ENCODE measurements at places on chromosomes 3 and 15.
A peak's percentile ranks its signal among the peaks of the same experiment; 100 is the strongest.

- DNase-seq: no peak
These were observed 3.5 kb upstream of the HHATL start for GRCh38 chr3:42705962-42706585.

- DNase-seq: peak; percentile 1
These were observed 3.9 kb downstream of the C3orf22 start for GRCh38 chr3:126554560-126555525.

DNA sequence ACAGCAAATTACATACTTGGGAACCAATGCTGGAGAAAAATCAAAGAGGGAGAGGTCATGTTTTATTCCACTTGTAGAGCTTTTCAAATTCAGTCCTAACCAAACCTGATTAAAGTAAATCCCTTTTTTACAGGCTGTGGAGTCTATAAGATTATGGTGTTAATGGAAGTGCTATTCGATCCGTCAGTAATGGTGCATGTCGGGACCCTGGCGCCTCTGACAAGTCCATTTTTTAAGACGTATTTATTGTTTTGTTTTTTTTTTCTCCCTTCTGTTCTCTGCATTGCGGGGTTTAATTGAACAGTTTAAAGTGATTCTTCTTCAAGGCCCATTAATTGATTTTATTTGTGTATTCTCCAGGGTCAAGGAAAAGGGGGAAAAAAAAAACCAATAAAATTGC is 725.9 kb downstream of the TUSC7 start:
- no peak for DNase-seq

- DNase-seq: no peak
These were observed 426.2 kb upstream of the PPP2R3A start for GRCh38 chr3:135539351-135539750.

- no peak for DNase-seq
These were observed 20.1 kb downstream of the SENP2 start for GRCh38 chr3:185606196-185606595.

- DNase-seq: no peak
These were observed 89.9 kb upstream of the MITF start for GRCh38 chr3:69649120-69650065.

- DNase-seq: no peak
These were observed 3.7 kb upstream of the TF start for GRCh38 chr3:133742351-133743091.

DNA sequence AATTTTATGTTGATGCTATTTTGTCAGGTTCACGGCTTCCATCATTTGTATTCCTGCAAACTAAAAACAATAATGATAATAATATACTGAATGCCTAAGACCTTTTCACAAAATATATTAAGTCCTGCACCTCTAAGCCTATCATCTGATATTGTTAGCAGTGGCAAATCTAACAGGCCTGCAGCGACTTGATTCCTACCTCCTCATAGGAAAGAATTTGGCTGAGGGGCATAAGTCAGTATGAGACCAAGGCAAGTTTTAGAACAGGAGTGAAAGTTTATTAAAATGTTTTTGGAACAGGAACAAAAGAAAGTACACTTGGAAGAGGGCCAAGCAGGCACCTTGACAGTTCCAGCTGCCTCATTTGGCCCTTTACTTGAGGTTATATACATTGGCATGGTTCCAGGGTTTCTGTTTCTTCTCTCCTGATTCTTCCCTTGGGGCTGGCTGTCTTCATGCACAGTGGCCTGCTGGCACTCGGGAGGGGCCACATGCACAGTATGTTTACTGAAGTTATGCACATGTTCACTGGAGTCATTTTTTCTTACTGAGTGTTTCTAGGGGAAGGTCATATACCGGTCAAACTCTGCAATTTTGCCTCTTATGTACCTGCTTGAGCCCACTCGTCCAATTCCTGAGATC is 418.1 kb downstream of the EPHA6 start:
- no peak for DNase-seq

DNA sequence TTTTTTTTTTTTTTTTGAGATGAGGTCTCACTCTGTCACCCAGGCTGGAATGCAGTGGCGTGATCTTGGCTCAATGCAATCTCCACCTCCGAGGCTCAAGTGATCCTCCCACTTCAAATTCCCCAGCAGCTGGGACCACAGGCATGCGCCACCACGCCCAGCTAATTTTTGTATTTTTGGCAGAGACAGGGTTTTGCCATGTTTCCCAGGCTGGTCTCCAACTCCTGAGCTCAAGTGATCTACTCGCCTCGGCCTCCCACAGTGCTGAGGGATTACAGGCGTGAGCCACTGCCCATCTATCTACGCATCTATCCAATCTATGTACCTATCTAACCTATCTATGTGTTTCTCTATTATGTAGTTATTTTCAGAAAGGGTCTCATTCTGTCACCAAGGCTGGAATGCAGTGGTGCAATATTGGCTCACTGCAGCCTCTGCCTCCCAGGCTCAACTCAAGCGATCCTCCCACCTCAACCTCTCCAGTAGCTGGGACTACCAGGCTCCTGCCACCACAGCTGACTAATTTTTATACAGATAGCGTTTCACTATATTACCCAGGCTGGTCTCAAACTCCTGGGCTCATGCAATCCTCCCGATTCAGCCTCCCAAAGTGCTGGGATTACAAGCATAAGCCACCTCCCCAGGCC is 20.2 kb upstream of the GPX1 start:
- DNase-seq: no peak

DNA sequence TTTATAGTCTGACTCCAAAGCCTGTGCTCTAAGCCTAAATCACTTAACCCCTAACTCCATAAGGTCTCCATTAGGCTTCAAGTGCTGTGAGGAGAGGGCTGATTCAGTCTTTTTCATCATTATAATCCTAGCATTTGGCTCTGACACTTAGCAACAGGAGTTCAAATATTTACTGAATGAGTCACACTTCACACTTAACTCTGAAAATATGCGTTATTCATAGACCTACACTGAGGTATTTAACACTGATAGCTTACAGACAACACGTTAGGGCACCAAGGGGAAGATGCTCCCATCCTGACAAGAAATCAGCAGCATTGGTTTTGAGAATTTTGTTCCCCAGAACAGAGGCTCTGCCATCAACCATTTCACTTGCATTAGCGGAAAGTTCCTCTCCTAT is 53.5 kb downstream of the MSL2 start:
- no peak for DNase-seq

GRCh38 chr3:24154013-24154695 is 209.1 kb downstream of the NR1D2 start:
- DNase-seq: no peak

GRCh38 chr15:45587095-45587862 is at the start of gene BLOC1S6:
BLOC1S6 (plus strand) TSS chr15:45587379; CDS start chr15:45587444, 65 bp downstream.
- peak; percentile 85 for DNase-seq

DNA sequence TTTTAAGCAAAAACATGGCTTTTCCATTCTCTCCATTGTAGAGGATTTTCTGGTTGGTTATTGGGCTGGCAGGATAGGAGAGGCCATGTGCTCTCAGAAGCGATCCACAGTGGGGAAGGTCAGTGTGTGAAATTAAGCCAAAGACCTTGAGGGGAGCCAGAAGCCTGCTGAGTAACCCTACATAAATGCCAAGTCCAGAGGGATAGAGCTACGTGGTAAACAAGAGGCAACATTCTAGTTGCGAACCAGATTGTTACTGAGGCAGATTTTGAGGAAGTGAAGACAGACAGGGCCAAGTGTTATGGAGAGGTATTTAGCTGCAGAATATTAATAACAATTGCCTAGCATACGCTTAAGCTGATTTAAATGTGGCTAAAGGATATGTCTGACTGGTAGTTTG is 592.8 kb upstream of the GBE1 start:
- DNase-seq: no peak

- DNase-seq: no peak
These were observed 38.0 kb downstream of the ARRDC4 start for GRCh38 chr15:97998307-97999071.

- DNase-seq: no peak
These were observed 861 bp upstream of the RFT1 start for GRCh38 chr3:53131096-53131495.

GRCh38 chr15:55630858-55631257 is 42.7 kb upstream of the PYGO1 start:
- DNase-seq: no peak

DNA sequence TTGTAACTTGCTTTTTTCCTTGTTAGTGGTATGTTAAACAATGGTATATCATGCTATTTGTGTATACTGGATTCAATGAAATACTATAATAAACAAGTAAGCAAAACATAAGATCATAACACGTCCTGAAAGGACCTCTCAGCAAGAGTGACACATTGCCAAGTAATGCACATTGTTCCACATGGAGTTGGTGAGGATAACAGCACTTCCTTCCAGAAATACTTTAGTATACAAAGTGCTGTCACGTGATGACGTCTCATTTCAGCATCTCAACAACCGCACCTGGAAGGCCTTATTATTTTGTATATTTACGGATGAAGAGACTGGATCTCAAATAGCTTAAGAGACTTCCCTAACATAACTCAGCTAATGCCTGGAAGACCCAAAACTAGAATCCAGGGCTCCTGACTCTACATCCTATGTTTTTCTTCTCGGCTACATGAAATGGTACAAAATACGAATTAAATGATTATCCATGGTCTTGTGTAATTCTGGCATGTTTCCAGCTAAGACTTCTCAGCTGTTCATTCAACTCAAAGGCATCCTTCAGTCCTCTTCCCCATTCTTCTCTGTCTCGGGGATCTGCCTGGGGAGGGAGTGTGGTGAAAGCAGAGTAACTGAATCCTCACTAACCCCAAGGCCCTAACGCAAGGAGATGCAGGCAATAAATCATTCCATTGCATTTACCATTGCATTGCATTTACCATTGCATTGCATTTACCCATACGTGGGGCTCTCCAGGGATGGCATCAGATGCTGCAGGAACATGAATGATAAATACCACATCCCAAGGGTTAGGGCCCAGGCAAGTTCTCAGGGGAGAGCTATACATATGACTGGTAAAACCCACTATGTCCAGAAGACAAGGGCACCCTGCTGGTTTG is 79.2 kb downstream of the LIPC start:
- no peak for DNase-seq

DNA sequence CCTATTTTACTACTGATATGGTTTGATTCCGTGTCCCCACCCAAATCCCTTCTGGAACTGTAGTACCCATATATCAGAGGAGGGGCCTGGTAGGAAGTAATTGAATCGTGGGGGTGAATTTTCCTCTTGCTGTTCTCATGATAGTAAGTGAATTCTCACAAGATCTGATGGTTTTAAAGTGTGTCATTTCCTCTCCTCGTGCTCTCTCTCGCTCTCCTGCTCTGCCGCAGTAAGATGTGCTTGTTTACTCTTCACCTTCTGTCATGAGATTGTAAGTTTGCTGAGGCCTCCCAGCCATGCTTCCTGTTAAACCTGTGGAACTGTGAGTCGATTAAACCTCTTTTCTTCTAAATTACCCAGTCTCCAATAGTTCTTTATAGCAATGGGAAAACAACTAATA is 81.2 kb upstream of the ZBTB20 start:
- DNase-seq: no peak

DNA sequence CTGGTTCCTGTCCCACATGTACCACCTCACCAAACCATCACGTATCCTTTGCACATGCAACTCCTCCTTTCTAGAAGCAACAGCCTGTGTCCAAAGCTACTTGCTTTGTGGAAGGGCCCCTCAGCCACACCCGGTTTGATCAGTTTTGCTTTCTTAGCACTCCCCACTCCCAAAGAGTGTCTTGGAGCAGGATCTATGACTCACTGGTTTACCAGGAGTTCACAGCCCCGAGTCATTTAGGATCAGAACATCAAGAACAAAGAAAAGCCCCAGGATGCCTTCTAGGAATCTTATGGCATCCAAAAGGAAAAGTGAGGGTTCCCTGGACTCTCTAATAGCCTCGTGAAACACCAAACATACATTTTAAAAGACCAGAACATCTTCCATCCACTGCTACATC is 50.7 kb upstream of the IGF1R start:
- DNase-seq: no peak

GRCh38 chr3:131794766-131795388 is 239.9 kb downstream of the CPNE4 start:
- DNase-seq: peak; percentile 41

DNA sequence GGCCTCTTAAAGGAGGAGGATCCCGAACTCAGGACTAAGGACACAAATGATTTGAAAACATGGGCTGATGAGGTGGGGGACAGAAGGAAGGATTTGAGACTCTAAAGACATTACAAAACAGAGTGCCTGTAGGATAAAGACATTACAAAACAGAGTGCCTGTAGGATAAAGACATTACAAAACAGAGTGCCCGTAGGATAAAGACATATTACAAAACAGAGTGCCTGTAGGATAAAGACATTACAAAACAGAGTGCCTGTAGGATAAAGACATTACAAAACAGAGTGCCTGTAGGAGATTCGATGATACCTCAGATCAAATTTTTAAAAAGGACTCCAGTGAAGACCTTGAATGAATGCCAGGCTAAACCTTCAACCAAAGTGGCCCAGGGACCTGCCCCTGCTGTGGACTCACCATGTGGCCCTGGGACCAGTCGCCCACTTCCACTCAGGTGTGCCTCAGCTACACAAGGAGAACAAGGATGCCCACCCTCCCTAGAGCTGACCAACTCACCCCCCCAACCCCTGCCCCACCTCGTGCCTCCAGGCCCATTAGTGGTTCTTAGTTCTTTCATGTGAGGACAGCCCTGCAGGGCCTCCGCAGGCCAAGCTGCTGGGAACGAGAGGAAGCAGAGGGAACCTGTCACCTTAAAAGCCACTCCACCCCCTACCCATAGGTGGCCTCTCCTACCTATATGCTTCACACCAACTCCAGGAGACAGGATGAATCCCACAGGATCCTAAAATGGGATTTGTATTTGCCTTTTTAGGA is 59.8 kb downstream of the SH3BP5 start:
- DNase-seq: no peak

DNA sequence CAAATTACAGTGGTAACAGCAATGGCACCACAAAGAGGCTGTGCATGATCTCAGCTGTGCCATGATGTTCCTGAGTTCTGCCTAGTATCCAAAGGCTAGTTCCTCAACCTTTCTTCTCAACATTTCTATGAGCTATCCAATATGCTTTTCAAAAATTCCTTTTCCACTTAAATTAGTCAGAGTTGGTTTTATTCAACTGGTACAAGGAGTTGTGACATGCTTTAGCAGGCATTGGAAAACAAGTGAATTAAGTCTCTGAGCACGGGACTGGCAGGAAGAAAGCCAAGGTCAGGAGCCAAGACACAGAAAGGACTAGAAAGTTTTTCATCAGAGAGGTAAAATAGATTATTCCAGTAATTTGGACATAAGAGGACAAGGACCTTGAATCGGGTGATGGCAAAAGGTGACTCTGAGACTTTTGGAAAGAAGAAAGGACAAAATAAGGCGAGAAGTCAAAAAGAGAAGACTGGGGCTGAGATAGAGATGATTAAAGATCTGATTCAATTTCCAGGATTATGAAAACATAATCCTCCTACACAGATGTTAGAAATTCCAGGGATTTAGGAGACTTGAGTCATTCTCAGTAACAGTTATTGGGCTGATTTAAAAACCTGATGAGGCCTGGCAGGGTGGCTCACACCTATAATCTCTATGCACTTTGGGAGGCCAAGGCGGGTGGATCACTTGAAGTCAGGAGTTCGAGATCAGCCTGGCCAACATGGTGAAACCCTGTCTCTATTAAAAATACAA is 36.1 kb downstream of the PBRM1 start:
- DNase-seq: no peak

Data from DND-41 (cell line).